CD14-positive monocyte (primary cell): ENCODE measurements at places on chromosomes 12 and 14. TPM values are rescaled to one million over a fixed set of nuclear protein-coding genes. Genes with fewer than 3 reads are reported as not detected.

Gene CCDC92
- 11.6 and 12.1 TPM in 2 replicates for polyA plus RNA-seq

GRCh38 chr12:60078026-60078425 is 482.2 kb downstream of the SLC16A7 start:
- no peak overlapping the region for H3K27ac ChIP-seq
- no peaks in the 10 kb centered on the region for H3K36me3 ChIP-seq
- no peak for DNase-seq
- no peak overlapping the region for H3K4me3 ChIP-seq
- no peaks in the 10 kb centered on the region for H3K4me1 ChIP-seq

- no peaks in the 10 kb centered on the region for H3K27me3 ChIP-seq
- H3K36me3 ChIP-seq = no peaks in the 10 kb centered on the region
Measured at GRCh38 chr12:103877934-103878510, 37.0 kb upstream of the NT5DC3 start.

Gene PMCH
- not detected for polyA plus RNA-seq
